ENCODE measurements at places on chromosomes 6 and 20.

DNA sequence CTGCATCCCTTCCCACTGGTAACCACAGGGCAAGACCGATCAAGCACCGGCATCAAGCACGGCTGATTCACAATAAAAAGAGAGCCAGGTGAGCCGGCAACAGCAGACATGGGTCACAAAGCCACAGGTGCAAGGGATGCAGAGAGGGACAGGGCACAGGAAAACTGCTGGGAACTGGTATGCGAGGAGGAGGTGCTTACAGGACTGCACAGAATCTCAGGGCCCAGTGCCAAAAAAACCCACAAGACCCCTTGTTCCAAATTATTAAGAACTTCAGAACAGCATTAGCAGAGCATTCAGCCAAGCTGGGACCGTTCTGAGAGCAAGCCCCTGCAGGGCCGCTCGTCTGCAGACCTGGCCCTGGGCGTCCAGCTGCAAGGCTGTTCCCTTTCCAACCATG is 35.4 kb downstream of the BFSP1 start:
- no peak for DNase-seq

DNA sequence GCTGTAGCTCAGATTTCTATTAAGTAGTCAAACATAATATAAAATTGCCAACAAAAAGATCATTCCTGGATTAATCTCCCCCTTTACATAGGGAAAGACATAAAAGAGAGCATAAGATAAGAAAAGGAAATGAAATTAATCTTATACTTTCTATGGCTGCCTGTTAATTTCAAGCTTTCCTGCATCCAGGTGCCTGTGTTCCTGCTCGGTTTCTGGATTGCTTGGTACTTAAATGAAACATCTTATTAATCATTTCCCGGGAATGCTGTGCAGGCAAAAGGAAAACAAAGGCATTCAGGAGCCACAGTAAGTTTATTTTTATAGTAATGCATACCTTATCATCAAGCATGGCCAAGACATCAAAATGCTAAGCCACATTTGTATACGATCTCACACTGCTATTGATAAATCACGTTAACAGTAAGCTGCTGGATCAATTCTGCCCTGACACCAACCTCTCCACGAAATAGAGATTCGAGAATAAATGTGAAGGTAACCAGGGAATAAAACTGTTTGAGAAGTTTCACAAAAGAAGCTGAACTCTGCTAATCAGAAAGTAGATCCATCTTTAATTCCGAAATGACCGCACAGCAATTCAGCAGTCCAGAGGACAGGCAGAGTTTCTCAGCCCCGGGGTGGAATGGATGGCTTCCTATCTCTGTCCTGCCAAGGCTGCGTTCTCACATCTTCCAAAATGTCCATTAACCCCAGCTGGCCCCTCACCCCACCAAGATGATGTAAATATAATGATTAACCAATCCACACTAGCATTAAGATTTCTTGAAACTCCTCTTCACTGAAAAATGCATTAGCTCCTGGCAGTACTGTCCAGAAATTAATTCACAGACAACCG is 32.6 kb upstream of the APCDD1L start:
- DNase-seq: no peak

- DNase-seq: no peak
Measured at GRCh38 chr20:24968278-24968800, 19.3 kb downstream of the CST7 start.

- no peak for DNase-seq
Measured at GRCh38 chr6:46454691-46455090, 36.6 kb downstream of the RCAN2 start.

DNA sequence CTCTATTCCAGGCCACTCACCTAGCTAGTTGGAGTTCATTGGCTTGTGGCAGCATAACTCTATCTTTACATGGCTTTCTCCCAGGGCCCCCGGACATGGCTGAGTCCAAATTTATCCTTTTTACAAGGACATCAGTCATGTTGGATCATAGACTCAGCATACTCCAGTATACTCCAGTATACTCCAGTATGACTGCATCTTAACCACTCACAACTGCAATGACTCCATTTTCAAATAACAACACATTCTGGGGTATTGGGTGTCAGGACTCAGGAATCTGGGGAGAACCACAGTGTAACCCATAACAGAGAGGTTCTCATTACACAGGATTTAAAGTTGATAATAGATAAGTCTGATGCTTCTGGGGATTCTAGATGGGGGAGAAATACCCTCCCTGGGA is 53.8 kb upstream of the TSHZ2 start:
- no peak for DNase-seq

DNA sequence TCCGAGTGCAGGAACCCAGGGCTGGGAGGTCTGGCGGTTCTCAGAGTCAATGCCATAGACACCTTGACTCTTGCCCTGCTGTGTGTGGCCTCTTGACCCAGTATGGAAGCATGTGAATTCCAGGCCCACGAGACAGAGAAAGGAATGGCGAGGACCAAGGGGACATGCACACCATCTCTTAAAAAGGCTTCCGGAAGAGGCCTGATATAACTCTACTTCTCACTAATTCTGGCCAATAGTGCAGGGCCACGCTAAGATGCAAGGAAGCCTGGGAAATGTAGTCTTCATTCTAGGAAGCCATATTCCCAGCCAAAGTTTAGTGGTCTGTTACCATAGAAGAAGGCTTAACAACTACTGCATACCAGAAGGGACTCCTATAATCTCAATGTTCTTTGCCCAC is 177.0 kb upstream of the KCNG1 start:
- no peak for DNase-seq

- no peak for DNase-seq
Measured at GRCh38 chr6:34284563-34285447, 36.0 kb upstream of the SMIM29 start.

DNA sequence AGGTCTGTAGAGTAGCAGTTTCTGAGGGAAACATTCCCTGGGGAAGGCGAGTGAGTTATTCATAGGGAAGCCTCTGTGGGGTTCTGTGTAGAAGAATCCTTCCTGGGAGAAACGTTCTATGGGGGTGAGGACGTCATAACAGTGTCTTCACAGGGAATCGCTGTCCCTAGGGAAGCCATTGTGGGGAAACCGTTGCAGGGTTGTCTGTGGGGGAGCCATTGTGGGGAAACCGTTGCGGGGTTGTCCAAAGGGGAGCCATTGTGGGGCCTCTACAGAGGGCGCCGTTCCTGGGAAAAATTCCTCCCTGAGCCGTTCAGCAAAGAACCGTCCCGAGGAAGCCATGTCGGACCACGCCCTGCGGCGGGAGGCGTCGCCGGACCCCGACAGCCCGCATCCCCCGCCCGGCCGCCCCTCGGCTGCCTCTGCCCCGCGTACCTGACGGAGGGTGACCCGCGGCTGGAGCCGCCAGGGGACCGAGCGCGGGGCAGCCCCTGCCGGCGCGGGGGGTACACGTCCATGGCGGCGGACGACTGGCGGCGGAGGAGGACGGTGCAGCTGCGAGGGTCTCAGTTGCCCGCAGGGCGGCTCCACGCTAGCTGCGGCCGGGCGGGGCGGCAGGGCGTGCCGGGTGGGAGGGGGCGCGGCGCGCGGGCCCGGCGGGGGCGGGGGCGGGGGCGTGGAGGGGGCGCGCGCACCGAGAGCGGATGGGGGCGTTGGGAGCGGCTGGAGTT is at the start of gene DNAAF9:
Gene DNAAF9 (minus strand): TSS at position 630 of the 731 bp plus-strand sequence. CDS start 112 bp downstream, at position 518.
- DNase-seq: peak; percentile 67

GRCh38 chr20:50464026-50464724 is 46.0 kb upstream of the PTPN1 start:
- DNase-seq: peak; percentile 62

- DNase-seq: peak; percentile 9
Measured at GRCh38 chr6:101011186-101011585, 130.1 kb upstream of the ASCC3 start.

DNA sequence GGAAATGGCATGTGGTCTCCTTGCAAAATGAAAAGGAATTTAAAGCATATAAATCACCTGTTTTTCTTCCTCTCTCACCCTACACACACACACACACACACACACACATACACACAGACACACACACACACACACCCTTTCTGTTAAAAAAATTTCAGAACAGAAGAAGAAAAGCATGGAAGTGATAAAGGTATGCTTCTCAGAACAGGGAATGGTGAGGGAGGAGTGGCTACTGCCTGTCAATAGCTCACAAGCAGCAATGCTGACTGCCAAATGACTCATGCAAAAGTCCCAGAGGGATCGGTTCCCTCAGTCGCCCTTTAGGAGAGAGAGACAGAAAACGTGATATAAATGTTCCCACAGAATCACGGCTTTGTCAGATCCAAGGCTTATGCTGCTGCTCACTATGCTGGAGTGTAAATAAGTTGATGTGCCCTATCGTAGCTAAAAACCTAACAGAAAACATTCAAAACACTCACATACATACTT is 102.6 kb downstream of the IBTK start:
- DNase-seq: no peak

- DNase-seq: no peak
Measured at GRCh38 chr6:26104457-26105108, 17.4 kb downstream of the HFE start.

- no peak for DNase-seq
Measured at GRCh38 chr6:61755739-61756138, 530.3 kb downstream of the KHDRBS2 start.

- DNase-seq: no peak
Measured at GRCh38 chr6:120903836-120904235, 430.4 kb downstream of the TBC1D32 start.

DNA sequence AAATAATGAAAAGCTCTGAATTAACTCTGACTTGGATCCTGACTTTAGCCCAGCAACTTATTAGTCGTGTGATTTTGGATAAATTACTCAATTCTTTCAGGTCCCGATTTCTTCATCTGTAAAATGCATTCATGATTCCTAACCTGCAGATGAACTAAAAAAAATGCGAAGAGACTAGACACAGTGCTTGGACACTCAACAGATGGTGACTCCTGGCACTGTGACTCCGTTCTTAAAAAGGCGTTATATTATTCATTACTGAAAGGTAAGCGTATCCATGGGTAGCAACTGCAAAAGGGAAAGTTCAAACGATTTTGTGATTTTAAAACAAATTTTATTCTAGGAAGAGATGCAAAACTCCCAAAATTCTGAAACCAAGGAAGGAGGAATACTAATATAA is 226.3 kb downstream of the KIF16B start:
- no peak for DNase-seq

GRCh38 chr20:59412875-59413284 is 112.5 kb downstream of the EDN3 start:
- DNase-seq: no peak

GRCh38 chr6:114634016-114634415 is 291.2 kb upstream of the HS3ST5 start:
- DNase-seq: no peak

DNA sequence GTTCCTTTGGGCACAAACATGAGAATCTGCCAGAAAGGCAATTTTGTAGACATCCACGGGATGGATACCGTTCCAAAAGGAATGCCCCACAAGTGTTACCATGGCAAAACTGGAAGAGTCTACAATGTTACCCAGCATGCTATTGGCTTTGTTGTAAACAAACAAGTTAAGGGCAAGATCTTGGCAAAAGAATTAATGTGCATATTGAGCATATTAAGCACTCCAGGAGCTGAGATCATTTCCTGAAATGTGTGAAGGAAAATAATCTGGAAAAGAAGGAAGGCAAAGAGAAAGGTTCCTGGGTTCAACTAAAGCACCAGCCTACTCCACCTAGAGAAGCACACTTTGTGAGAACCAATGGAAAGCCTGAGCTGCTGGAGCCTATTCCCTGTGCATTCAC is 103.9 kb upstream of the ARG1 start:
- no peak for DNase-seq

GRCh38 chr6:89110284-89110683 is 7.6 kb downstream of the SRSF12 start:
- DNase-seq: no peak

DNA sequence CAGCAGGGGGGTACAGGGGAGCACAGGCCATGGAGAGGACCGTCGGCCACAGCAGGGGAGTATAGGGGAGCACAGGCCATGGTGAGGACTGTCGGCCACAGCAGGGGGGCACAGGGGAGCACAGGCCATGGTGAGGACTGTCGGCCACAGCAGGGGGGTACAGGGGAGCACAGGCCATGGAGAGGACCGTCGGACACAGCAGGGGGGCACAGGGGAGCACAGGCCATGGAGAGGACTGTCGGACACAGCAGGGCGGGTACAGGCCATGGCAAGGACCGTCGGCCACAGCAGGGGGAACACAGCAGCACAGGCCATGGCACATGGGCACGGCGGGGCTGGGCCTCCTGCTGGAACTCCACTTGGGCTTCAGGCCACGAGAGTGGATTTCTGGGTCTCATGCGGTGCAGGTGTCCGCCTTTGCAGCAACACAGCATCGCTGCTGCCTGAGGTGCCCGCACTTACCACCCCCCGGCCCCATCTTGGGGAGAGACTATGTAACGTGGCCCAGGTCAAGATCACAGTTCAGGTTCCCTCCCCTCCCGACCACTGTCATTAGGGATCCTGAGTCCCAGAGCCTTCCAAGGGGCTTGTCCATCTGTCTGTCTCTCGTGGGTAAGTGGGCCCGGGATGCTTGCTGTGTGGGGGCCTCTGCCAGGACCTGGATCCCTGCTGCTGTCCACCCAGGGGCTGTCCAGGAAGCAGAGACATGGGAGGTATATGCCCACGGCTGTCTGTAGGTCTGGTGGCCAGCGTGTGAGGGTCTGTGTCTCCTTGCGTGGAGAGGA is 2.5 kb downstream of the NPBWR2 start:
- no peak for DNase-seq

DNA sequence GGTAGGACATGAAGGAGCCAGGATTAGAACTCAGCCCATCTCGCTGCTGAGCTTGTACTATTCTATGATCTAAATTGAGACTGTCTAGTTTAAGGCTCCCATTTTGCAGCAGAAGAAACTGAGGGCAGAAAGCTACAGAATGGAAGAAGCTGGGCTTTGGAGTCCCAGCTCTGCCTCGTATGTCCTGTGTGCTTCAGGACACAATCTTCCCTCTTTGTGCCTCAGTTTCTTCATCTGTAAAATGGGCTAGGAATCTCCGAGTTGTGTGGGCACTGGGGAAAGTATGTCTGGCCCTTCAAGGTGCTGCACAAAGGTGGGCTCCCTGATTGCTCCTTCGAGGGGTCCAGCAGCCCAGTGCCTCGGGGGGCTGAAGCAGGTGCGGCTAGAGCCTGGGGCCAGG is 20.7 kb downstream of the NOL4L start:
- DNase-seq: no peak

DNA sequence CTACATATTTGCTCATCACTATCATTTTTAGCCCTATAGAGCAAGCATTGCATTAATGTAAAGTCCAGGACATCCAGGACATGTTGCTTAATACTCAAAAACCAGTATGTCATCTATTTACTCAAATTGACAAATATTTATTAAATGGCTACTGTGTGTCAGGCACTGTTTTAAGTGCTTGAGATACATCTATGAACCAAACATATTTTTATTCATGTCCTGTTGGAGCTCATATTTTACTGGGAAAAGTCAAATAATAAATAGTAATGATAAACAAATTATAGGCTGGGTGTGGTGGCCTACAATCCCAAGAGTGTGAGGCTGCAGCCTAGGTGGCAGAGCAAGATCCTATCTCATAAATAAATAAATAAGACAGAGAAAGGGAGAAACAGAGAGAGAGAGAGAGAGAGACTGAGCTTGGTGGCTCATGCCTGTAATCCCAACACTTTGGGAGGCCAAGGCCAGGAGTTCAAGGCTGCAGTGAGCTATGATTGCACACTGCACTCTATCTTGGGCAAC is 227.9 kb downstream of the GJA1 start:
- DNase-seq: no peak

- DNase-seq: no peak
Measured at GRCh38 chr20:49853640-49854039, 41.0 kb downstream of the SLC9A8 start.

- peak; percentile 14 for DNase-seq
Measured at GRCh38 chr20:20014659-20015058, 2.5 kb upstream of the NAA20 start.

- no peak for DNase-seq
Measured at GRCh38 chr6:12818324-12818723, 101.8 kb downstream of the PHACTR1 start.

GRCh38 chr6:163327921-163328320 is 86.6 kb upstream of the QKI start:
- DNase-seq: no peak

Data from CD4-positive, alpha-beta T cell treated with Interleukin-2 at 100 ng/mL for 4 hours (primary cell).